ENCODE measurements at places on chromosomes 2 and 18.

DNA sequence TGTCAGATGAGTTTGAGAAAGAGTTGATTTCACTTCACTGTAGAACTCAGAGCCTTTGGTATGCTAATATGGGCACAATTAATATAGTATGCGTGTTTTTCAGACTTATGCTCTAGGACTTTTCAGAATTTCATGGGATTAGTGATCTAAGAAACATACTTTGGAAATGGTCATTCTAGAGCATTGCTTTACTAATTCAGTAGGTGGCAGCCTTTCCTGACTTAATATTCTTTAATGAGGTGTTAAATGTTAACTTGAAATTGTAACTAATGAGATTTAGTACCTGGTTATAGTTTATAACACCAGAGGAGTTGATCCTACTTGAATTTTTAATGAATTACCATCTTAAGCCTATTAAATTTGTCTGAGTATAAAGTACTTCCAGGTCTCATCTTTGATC lies 28.4 kb downstream of the ACTR2 start:
- DNase-seq = no peak

DNA sequence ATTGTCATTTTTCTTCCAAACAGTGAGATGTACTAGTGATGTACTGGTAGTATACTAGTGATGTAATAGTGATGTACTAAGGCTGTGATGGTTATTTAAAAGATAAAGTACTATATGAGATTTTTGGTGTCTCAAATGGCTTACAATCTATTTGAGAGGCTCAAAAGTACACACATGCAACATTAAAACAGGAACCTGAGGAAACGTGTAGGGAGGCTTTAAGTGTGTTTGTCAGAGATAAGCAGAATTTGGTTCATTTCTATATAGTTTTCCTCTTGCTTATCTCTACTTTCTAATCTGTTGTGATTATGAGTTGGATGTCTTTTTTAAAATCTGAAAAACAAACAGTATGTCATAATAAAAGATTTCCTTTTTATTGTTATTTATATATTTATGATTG lies 100.9 kb upstream of the SERTAD2 start:
- DNase-seq = no peak

- no peak for DNase-seq
Measured at GRCh38 chr2:173989884-173990215, 24.7 kb upstream of the SP3 start.

DNA sequence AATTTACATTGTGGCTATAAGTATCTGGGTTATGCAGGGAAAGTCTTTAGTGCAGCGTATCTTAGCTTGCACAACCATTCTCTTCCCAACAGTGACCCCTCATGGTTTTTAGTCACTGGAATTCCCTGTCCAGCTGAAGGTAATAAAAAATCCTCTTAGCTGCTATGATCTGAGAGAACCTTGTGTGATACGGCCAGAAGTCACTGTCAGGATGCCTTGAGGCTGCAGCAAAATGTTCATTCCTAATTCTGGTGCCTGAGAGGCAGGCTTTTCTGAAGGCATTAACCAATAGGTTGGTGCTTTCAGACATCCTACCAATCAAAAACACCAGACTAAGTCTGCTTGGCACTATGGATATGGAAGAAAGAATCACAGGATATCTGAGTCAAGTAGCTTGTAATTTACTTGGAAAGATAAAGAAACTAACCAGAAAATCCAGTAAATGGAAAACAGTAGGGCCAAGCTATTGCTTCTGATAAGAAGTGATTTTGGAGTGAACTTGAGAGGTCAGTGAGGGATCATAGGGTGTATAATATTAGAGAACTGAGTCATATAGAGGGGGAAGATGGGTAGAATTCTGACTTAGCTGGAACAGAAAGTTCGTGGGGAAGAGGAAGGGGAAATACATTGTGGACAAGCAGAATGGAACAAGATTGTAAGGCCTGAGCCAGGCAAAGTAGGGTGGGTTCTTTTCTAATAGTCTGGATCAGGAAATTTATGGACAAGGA lies 89.0 kb upstream of the SLC14A2 start:
- no peak for DNase-seq

DNA sequence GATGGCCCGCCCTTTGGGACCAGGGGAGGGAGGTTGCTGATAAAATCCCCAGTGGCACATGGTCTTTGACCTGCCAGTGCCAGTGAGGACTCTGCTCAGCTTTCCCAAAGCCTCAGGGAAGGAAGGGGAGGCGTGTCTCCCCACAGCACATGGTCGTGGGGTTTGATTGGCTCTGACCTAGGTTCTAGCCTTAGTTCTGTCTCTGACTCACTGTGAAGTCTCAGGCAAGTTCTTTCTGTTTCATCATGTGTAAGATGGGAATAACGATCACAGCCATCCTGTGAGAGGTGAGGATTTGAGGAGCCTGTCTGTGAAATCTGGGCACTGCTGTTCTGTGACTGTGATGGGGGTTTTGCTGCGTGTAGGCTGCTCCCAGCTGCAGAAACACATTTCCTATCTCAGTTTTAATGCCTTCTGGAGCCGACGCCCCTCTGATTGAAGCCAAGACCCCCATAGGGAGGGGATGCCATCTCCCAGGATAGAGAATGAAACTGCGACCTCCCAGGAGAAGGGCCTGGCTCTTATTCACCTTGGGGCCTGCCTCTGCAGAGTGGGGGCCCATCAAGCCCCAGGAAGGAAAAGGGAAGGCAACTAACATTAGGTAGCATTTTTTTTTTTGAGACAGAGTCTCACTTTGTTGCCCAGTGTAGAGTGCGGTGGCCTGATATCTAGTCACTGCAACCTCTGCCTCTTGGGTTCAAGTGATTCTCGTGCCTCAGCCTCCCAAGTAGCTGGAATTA lies 84.0 kb downstream of the DDX1 start:
- DNase-seq = no peak

DNA sequence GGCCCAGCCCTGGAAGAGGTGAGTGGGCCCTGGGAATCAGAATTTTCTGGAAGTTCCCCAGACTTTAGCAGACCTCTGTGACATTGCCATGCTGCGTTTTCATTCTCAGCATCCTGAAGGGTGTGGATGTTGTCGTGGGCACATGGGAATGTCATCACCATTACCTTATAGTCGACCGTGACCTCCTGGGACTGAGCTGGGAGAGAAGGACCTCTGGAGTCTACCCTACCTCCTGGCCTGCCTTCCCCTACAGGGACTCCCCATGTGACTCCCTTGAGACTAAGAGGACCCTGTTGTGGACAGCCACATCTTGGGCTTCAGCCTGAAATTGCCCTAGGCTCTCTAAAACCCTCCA lies 43.0 kb downstream of the CNGA3 start:
- no peak for DNase-seq

- DNase-seq = no peak
Measured at GRCh38 chr18:40382197-40382596, 1572.8 kb upstream of the PIK3C3 start.

DNA sequence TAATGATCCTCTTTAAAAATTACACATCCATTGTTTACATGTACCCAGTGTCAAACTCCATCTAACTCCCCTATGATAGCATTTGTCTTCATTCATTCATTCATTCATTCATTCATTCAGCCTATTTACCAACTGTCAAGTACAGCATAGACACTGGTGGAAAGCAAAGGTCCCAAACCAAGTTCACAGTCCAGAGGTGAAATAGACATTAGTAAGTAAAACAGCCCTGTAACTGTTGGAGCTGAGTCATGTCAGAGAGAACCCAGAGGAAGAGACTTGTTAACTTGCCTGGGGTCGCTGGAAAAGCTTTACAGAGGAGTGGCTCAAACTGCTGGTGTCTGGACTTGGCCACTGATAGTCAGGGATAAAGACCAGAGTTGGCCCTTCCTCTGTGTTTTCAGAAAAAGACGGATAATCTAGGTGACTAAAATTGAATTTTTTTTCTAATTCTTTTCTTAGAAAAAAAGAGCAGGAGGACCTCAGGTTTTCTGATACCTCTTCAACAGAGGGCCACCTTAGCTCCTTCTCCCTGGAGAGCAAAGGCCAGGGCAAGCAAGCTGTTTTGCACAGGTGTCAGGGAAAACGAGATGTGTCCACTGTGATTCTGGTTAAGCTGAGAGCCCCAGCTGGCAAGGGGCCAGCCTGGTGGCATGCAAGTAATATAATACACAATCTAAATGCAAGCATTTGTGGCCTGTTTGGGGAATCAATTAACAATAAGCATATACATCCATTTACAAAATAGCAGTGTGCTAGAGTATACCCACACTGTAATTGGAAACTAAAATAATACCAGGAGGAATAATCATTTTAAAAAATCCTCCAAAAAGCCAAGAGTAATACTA lies 96.7 kb upstream of the SLC14A2 start:
- no peak for DNase-seq

GRCh38 chr2:217438821-217439220 lies 564.0 kb downstream of the TNS1 start:
- DNase-seq = no peak

GRCh38 chr18:56109757-56110156 lies 521.8 kb upstream of the TCF4 start:
- DNase-seq = no peak

- no peak for DNase-seq
Measured at GRCh38 chr2:85288244-85288725, 39.5 kb downstream of the TGOLN2 start.

GRCh38 chr2:145652571-145653545 lies 1132.9 kb upstream of the ZEB2 start:
- no peak for DNase-seq

DNA sequence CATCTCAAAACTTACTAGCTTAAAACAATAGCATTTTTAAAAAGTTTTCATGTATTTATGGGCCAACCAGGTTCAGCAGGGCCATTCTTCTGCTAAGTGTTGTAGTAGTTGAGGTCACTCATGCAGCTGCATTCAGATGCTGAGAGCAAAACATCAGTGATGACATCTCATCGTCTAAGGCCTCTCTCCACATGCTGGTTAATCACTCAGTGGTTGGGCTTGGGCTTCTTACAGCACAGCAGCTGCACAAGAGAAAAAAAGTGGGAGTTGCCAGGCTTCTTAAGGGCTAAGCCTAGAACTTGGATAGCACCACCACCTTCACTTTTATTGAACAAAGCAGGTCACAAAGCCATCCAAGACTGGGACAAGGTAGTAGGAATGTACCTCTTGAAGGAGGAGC lies 190.3 kb downstream of the IRS1 start:
- no peak for DNase-seq

DNA sequence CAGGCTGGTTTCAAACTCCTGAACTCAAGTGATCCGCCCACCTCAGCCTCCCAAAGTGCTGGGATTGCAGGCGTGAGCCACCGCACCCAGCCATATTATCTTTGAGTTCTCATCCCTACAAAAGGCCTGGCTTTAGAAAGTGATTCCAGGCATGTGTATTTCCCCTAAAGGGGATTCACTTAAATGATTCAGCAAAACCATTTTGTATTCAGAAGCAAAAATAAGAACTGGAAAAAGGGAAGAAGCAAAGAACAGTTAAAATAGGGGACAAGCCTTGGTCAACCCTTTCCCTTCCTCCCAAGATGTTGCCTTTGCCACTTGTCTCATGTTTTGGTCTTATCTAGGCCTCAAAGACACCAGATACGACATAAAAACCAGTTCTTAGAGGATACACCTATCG lies 10.5 kb downstream of the TM4SF20 start:
- DNase-seq = no peak

DNA sequence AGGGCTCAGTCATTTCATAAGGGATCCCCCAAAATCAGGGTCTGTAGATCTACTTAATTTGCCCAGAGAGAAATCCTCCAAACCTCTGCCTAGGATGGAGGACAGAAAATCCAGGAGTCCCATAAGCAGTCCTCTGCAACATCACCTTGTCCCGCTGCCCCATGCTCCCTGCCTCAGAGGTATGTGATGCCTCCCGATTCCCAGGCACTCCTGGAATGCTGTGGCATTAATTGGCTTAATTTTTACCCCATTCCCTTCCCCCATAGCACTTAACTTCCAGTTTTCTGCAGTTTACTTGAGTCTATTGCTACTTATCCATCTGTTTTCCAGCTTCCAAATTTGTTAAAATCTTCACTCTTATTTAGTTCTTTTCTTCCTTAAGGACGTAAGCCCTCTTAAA lies 91.6 kb upstream of the TSPYL6 start:
- no peak for DNase-seq

GRCh38 chr18:66252703-66253102 lies 351.2 kb downstream of the CDH19 start:
- no peak for DNase-seq

- DNase-seq = no peak
Measured at GRCh38 chr2:175181877-175182308, 383 bp upstream of the ATP5MC3 start.

DNA sequence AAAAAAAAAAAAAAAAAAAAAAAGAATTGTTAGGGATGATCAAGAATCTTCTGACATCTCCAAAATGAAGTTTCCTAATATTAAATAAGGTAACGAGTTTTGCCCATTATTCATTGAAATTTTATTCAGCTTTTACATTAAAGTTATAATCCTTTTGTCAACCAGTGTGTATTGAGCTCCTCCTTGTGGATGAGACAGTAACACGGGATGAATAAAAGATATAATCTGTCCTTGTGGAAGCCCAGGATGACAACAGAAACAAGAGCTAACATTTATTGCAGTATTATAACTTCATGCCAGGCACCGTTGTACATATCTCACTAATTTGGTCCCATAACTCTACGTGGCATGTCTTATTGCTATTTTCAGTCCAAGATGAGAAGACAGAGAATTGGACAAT lies 33.4 kb upstream of the SERPINB7 start:
- no peak for DNase-seq

DNA sequence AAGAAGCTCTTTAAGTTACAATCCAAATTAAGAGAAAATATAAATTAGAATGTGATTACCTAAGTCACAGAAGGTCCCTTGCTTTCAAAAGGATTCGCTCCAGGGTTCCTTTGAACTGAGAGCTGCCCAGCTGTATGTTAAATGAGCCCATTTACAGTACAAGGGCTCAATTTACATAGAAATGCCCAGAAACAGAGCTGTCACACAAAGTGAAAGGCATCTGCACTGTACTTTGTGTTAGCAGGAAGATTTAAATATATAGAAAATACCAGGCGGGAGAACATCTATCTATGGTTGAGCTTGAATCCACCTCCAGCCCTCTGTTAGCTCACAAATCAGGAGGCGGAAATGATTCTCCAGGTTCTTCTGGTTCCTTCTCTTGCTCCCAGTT lies 272.9 kb downstream of the PAX3 start:
- DNase-seq = no peak

DNA sequence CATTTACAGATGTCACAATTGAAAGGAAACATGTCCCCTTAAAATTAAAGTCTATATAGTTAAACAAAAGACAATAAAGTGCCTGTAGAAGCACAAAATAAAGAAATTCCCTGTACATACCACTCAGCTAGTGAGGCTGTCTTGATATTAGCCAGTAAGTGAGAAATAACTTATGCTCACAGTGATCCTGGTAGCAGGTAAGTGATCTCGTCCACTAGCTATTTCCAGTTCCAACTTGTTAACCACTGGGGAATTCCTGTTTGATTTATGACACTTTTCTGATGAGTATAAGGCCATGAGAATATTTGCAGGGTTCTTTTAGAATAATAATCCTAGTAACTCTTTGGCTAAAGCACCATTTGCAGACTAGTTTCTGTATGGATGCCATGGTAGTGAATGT lies 127.9 kb upstream of the PGAP1 start:
- no peak for DNase-seq

GRCh38 chr18:35511428-35511827 lies 13.7 kb upstream of the INO80C start:
- DNase-seq = no peak

- DNase-seq = peak; percentile 32
Measured at GRCh38 chr18:2847317-2848246, 776 bp downstream of the EMILIN2 start.

Data from activated CD4-positive, alpha-beta T cell treated with anti-CD3 and anti-CD28 coated beads for 4 hours (primary cell).